ENCODE measurements at places on chromosomes 1 and 21.

DNA sequence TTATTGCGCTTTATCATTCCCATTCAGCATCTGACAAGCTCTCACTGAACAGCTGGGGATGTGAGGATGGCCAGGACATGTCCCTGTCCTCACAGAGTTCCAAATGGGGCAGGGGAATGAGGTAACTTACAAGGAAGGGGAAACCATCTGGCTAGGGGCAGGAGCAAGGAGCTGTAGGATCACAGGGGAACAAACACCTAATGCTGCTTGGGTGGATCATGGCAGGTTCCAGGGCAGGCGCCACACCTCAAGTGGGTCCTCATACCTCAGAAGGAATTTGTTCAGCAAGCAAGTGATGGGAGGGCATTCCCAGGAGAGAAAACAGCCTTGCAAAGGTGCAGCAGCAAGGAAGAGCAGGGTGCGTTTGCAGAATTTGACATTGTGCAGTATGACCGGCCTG lies 35.1 kb upstream of the GRIK3 start:
- DNase-seq, result no peak

GRCh38 chr1:23867542-23867894 lies 572 bp downstream of the FUCA1 start:
- DNase-seq, result no peak

DNA sequence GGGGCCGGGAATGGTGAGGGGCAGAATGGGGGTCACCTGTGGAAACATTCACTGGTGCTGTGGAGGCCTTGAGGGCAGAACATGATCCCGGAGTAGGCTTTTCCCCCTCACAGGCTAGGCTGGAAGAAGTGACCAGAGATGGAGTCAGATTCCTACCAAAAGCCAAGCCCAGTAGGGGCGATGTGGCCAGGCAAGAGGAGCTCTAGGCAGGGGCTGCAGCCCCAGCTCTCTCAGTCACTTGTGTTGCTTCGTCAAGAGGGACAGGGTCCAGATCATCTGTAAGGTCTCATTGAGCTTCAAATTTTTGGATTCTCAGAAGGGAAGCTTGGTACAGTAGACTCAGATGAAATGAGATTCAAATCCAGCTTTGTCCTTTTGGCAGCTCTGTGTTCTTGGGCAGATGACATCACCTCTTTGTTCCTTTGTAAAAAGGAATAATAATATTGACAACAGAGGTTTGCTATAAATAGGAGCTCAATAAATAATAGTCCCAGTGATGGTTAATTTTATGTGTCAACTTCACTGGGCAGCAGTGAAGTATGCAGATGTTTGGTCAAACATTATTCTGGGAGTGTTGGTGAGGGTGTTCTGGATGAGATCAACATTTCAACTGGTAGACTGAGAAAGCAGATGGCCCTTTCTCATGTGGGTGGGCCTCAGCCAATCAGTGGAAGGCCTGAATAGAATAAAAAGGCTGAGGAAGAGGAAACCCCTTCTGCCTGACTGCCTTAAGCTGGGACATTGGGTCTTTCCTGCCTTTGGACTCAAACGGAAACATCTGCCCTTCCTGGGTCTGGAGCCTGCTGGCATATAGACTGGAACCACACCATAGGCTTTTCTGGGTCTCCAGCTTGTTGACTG lies 324.7 kb upstream of the USP24 start:
- DNase-seq, result no peak

DNA sequence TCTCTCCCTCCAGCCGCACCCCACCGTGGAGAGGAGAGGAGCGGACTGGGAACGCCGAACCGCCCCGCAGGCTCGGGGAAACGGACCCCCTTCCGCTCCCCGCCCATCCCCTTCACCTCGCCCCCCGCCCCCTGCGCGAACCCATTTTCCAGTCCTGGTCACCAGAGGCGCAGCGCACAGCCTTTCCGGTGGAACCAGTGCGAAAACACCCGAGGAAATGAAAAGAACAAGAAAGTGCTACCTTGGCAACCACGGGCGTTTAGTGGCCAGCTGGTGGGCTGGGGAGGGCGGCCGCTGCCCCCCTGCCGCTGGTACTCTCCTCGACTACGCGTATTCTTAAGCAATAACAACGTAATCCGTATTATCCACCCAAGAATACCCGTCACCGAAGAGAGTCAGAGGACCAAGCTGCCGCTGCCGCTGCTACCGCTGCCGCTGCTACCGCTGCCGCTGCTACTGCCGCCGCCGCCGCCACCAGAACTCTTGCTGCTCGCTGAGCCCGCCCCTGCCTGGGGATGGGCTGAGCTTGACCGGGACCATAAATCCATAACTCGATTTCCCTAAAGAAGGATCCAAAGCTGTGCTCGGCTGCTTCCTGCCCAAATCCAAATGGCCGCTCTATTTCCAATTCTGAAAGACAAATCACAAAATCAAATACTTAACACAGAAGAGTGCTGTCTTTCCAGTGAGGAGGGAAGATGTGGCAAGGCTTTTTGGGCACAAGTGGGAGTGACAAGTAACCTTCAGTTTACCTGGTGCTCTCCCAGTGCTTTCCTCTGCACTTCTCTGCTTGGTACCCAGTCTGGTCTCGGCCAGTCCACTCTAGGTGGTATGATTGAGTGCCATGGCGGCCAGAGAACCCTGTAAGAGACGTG lies 125.2 kb upstream of the DPYD start:
- peak; percentile 44 for DNase-seq

- peak; percentile 25 for DNase-seq
Observed at GRCh38 chr21:41559658-41560631, 52.0 kb upstream of the TMPRSS2 start.

DNA sequence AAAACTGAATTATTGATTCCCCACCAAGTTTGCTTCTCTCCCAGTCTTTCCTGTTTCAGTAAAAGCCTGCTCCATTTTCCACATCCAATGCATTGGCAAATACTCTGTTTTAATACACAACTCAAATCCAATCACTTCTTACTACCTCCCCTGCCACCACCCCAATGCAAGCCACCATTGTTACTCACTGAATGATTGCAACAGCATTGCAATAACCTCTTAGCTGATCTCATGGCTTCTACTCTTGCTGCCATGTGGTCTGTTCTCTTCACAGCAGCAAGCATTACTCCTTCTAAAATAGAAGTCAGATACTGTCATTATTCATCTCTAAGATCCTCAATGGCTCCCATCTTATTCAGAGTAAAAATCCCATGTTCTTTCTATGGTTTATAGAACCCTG lies 123.4 kb downstream of the ATP6V1G3 start:
- DNase-seq, result no peak

DNA sequence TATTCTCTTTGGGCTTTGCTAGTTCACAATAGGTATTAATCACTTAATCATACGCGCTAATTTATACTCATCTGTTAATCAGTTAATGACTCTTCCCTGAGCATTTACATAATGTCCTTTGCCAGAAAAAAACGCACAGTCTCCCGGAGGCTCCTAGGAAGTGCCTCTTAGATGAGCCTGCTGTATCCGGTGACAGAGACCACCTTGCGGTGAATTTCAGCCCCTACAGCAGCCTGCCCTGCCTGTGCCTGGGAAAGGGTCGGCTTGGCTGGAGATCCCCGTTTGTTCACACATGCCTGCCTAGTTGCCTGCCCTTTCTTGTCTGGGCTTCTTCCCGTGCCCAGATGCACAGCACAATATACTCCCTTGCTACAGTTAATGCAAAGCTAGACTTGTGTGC lies 152.9 kb downstream of the ZBTB18 start:
- no peak for DNase-seq

- DNase-seq, result no peak
Observed at GRCh38 chr1:229835226-229835625, 209.2 kb downstream of the URB2 start.

GRCh38 chr21:44418108-44418875 lies 37.0 kb upstream of the LRRC3 start:
- no peak for DNase-seq

GRCh38 chr1:175168782-175169181 lies 23.8 kb downstream of the KIAA0040 start:
- no peak for DNase-seq

- DNase-seq, result no peak
Observed at GRCh38 chr1:176485083-176485482, 22.1 kb downstream of the PAPPA2 start.

- no peak for DNase-seq
Observed at GRCh38 chr1:116458695-116459094, 85.7 kb downstream of the ATP1A1 start.

DNA sequence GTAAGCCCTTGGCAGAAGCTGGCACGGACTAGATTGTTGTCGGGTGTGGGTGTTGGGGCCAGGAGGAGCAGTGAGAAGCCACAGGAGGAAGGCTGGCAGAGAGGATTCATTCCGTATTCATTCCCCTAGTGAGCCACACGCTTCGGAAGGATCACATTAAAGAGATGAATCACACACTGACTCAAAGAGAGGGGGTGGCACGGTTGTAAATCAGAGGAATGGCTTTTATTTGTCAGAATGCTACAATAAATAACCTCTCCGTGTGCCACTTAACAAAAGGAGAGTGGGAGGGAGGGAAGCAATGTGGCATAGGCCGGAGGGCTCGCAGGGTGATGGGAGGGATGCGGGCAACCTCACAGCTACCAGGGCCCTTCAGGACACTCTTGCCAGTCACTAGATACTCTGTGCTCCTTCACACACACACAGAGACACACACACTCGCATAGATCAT lies 135.5 kb downstream of the HIVEP3 start:
- no peak for DNase-seq

DNA sequence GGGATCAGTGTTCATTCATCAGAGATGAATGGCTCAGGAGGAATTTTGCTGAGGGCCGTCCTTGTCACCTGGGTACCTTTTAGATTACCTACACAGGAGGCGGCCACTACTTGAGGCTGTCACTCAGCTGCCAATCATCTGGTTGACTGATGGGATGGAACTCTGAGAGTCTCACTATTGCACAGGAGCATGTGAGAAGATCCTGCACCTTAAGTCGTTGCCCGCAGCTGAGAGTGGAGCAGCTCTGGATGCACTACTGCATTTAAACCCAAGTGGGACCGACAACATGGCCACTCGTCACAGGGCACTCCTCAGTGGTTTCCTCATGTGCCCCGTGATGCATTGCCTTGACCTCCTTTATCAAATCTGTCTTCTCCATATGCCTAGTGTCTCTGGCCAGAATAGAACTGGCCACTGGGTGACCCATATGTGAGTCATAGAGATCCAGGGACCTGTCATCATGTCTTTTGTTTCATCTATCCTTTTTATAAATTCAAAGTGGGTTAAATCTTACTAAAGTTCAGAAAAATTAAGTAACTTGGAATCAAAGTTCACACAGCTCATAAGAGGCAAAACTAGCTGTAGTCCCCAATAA lies 165.5 kb downstream of the ZSCAN20 start:
- DNase-seq, result no peak

GRCh38 chr1:189211742-189212141 lies 1265.9 kb downstream of the BRINP3 start:
- DNase-seq, result no peak

- no peak for DNase-seq
Observed at GRCh38 chr1:167088746-167089417, 1.3 kb downstream of the GPA33 start.
